ENCODE measurements at places on chromosomes 1 and 21.

GRCh38 chr1:203898458-203899352 is 37.3 kb downstream of the SNRPE start:
- H3K27ac ChIP-seq, result no peak overlapping the region
- no peaks in the 10 kb centered on the region for H3K36me3 ChIP-seq
- no peak overlapping the region for H3K4me3 ChIP-seq
- H3K27me3 ChIP-seq, result no peaks in the 10 kb centered on the region

GRCh38 chr1:212002536-212002935 is 32.8 kb downstream of the INTS7 start:
- H3K36me3 ChIP-seq, result peaks cover 31% of the 10 kb centered on the region
- no peaks in the 10 kb centered on the region for H3K27me3 ChIP-seq
- DNase-seq, result no peak
- H3K4me1 ChIP-seq, result no peaks in the 10 kb centered on the region

GRCh38 chr1:16996845-16997244 is 14.9 kb downstream of the ATP13A2 start:
- peak; percentile 12 for DNase-seq
- no peaks in the 10 kb centered on the region for H3K36me3 ChIP-seq
- H3K4me3 ChIP-seq, result no peak overlapping the region

DNA sequence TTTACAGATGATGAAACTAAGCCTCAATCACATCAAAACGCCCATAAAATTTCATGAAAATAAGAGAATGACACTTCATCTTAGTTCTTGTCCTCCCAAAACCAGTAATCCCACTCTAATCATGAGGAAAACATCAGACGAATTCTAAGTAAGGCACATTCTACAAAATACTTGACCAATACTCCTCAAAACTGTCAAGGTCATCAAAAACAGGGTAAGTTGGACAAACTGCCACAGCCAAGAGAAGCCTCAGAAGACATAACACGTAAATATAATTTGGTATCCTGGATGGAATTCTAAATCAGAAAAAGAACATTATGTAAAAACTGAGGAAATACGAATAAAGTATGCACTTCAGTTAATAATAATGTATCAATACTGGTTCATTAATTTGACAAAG is 128.2 kb downstream of the DPYD start:
- H3K4me3 ChIP-seq, result no peak overlapping the region
- H3K27ac ChIP-seq, result no peak overlapping the region
- no peaks in the 10 kb centered on the region for H3K4me1 ChIP-seq
- H3K27me3 ChIP-seq, result no peaks in the 10 kb centered on the region
- H3K36me3 ChIP-seq, result no peaks in the 10 kb centered on the region

GRCh38 chr1:42944246-42944928 is 14.3 kb downstream of the SLC2A1 start:
- H3K4me3 ChIP-seq, result no peak overlapping the region
- no peak for DNase-seq
- H3K27me3 ChIP-seq, result no peaks in the 10 kb centered on the region
- peak overlapping the region; percentile 98 for H3K27ac ChIP-seq

DNA sequence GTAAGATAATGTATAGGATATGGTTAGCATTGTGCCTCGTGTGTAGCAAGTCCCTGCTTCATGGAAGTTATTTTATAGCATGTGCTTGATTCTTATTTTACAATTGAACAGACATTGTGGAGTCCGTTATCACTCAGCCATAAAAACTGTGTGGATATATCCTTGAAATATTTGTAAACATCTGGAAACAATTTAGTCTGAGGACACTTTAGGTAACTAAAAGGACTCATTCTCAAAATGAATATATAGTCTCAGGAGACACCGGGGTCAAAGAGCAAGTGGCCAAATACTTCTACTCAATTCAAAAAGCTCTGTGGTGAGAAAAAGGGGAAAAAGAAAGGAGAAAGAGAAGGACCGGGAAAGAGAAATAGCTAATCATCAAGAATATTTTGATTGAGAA is 23.7 kb downstream of the PRRX1 start:
- no peak for DNase-seq
- peaks cover 68% of the 10 kb centered on the region for H3K36me3 ChIP-seq
- peak overlapping the region; percentile 99 for H3K27ac ChIP-seq
- H3K4me3 ChIP-seq, result no peak overlapping the region
- peaks cover 55% of the 10 kb centered on the region for H3K4me1 ChIP-seq

DNA sequence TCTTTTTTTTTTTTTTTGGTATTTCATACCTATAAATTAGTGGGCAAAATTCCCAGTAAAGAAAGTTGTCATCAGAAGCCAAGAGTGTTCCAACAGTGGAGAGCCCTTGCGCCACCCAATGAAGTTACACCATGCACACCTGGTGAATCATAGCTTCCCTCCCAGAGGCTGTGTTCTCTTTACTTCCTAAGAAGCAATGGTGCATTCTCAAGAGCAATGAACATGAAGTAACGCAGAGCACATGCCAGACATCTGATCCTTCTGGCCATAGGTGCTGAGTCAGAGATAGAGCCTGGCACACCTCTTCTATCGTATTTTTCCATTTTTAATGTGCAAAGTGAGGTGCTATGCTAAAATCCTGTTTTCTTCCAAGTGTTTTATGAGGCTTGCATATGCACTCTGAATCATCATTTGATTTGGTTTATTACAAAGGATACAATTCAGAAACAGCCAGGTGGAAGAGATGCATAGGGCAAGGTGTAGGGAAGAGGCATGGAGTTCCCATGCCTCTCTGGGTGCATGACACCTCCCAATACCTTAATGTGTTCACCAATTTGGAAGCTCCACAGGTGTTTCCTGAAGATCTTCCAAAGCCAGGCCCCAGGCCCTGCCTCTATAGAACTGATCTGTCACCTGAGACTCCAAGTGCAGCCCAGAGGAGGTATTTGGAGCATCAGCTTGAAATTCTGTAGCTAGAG is 408.0 kb downstream of the SIPA1L2 start:
- H3K4me3 ChIP-seq, result no peak overlapping the region
- no peak for DNase-seq
- peaks cover 27% of the 10 kb centered on the region for H3K4me1 ChIP-seq
- H3K27ac ChIP-seq, result no peak overlapping the region
- no peaks in the 10 kb centered on the region for H3K36me3 ChIP-seq

DNA sequence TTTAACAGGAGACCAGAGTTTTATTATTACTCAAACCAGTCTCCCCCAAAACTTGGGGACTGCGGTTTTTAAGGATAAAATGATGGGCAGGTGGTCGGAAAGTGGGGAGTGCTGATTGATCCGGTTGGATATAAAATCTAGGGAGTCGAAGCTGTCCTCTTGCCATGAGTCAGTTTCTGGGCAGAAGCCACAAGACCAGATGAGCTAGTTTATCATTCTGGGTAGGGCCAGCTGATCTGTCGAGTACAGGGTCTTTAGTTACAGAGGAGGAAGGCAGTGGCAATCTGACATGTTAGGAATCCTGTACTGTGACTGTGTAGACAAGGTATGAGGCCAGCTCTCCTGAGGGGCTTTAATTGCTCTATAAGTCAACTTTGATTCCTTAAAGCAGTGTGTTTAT is 22.9 kb upstream of the FOXE3 start:
- H3K27me3 ChIP-seq, result no peaks in the 10 kb centered on the region
- DNase-seq, result no peak
- H3K4me1 ChIP-seq, result peaks cover 7% of the 10 kb centered on the region
- no peaks in the 10 kb centered on the region for H3K36me3 ChIP-seq

DNA sequence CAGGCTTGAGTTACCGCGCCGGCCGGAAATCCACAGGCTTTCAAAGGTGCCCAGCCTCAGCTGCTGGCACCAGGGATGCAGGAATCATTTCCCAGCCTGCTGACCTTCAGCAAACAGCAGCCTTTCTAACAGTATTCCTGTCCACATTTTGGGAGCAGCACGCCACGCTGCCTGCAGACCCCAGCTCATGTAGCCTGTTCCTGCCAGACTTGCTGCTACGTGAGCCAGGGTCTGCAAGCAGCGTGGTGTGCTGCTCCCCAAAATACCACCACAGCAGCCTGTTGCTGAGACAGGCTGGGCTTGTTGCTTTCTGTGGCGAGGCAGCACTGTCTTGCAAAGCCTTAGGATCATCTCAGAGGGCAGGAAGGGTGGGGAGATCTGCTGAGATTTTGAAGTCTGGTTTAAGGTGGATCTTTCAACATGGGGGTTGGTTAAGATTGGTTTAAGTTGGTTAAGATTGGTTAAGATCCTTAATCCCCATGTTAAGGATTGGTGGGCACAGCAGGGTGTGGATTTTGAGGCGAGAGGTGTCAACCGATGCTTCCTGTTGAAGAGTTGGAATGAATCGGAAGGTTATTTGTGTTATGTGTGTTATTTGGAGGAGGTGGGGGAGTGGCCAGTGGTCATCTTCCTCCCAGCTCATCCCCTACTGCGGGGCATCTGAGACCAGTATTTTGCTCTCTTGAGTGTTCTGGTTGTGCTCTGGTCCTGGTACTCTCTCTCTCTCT is 12.9 kb downstream of the FAAH start:
- H3K27ac ChIP-seq, result no peak overlapping the region
- peak; percentile 52 for DNase-seq
- H3K4me3 ChIP-seq, result no peak overlapping the region
- no peaks in the 10 kb centered on the region for H3K4me1 ChIP-seq
- H3K36me3 ChIP-seq, result no peaks in the 10 kb centered on the region

DNA sequence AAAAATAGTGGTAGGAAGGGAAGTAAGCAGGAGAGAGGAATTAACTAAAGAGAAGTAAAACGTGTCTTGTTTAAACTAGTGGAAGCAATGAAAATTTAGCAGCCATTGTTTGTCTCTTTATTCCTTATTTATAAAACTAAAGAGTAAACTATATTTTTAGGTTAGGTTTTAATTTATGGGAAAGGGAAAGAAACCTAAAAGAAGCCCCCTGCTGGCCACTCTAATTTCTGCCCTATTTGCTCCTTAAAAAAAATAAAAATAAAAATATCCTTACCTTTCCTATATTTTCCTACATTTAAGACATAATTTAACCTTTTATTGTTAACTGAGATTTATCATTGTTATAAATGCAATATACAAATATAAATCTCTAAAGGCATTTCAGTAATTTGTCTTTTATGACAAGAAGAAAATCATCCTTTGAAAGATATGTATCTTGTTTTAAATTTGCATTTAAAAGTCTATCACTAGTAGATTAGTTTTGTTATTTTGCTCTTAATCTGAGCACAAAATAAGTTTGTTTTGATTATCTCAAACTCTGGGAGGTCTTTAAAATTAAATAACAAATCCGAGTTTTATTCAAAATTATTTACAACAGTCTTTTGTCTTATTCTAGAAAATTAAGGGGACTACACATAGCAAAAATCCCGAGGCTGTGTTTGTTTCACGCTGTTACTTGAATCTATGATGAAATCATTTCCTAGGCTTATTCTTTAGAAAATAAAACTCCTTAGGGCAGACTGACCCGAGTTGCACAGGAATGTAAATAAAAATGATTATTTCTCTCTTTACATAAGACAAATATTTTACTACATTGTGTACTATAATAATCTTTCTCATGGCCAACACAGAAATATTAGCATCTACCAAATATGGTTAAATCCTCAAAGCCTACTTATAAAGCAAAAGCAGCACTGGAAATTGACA is 201.7 kb downstream of the NRIP1 start:
- no peak for DNase-seq
- H3K27ac ChIP-seq, result no peak overlapping the region
- no peak overlapping the region for H3K4me3 ChIP-seq
- no peaks in the 10 kb centered on the region for H3K36me3 ChIP-seq

DNA sequence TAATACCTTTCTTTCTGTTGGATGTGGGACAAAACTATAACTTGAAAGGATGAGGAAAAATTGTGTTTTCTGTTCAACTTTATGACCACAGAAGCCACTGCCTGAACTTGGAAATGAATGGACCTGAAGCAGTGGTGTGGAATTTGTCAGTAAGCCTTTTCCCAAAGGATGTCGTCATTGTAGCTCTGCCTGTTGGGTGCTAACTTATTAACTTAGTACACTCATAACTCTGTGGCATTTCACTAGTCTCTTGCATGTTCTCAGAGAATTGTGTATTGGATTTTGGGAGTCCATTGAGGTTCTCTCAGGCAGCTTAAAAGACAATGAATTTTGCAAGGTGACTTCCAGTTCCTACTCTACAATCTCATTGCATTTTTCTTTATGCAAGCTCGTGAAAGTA is 49.6 kb downstream of the KCNK2 start:
- no peaks in the 10 kb centered on the region for H3K36me3 ChIP-seq
- H3K27ac ChIP-seq, result no peak overlapping the region
- H3K27me3 ChIP-seq, result no peaks in the 10 kb centered on the region
- no peak overlapping the region for H3K4me3 ChIP-seq

DNA sequence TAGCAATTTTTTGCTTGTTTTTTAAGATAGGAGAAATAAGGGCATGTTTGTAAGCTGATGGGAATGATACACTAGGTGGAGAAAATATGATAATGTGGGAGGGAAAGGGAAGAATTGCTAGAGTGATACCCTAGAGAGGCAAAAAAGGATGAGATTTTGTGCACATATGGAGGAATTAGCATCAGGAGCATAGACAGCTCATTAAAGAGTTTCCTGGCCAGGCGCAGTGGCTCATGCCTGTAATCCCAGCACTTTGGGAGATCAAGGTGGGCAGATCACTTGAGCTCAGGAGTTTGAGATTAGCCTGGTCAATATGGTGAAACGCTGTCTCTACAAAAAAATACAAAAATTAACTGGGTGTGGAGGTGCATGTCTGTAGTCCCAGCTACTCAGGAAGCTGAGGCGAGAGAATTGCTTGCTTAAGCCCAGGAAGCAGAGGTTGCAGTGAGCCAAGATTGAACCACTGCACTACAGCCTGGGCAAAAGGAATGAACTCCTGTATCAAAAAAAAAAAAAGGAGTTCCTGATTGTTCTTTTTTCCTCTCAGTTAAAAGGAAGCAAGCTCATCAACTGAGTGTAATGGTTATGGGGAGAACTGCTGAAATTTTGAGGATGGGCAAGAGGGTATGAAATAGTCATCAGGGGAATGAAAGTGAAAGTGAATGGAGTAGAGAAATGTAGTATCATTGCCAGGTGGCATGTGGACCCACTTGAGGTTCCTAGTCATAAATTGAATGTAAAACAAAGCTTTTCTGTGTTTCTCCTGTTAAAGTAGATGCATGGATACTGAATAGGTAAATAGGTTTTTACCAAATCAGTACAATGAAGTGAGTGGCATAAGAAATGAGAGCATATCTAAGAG is 35.5 kb downstream of the SH3GLB1 start:
- no peaks in the 10 kb centered on the region for H3K4me1 ChIP-seq
- H3K36me3 ChIP-seq, result peaks cover 72% of the 10 kb centered on the region
- no peak overlapping the region for H3K4me3 ChIP-seq

GRCh38 chr1:169086603-169087455 is 19.7 kb upstream of the ATP1B1 start:
- H3K4me1 ChIP-seq, result peaks cover 29% of the 10 kb centered on the region
- no peaks in the 10 kb centered on the region for H3K27me3 ChIP-seq
- DNase-seq, result no peak
- no peak overlapping the region for H3K27ac ChIP-seq

- peak overlapping the region; percentile 98 for H3K27ac ChIP-seq
- peak; percentile 86 for DNase-seq
- no peaks in the 10 kb centered on the region for H3K4me1 ChIP-seq
- H3K36me3 ChIP-seq, result peaks cover 40% of the 10 kb centered on the region
- no peak overlapping the region for H3K4me3 ChIP-seq
Measured at GRCh38 chr1:19372136-19372514, 60.0 kb downstream of the SLC66A1 start.
